ENCODE measurements at places on chromosomes 6 and 20.
A peak's percentile ranks its signal among the peaks of the same experiment; 100 is the strongest.

- no peak for DNase-seq
Measured at GRCh38 chr20:60031107-60031506, 72.9 kb downstream of the CDH26 start.

- no peak for DNase-seq
Measured at GRCh38 chr6:35686436-35686835, 2.3 kb downstream of the FKBP5 start.

GRCh38 chr20:5410470-5410869 is 93.7 kb upstream of the PROKR2 start:
- no peak for DNase-seq

DNA sequence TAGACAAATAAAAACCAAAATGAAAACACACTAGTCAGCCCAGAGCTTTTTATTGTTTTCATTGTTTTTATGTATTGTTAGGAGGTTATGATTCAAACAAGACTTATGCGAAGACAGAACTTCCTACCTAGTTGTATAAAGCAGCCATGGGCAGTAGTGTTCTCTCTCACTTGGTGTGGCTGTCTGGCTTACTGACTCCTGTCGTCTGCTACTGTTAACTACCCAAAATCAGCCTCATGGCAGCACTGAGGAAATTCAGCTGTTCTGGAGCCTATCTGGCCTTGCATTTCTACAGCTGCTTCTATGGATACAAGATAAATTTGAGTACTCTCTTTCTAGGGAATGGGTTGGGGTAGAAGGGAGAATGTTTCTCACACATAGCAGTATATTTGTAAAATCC is 20.4 kb downstream of the VTA1 start:
- DNase-seq = no peak

DNA sequence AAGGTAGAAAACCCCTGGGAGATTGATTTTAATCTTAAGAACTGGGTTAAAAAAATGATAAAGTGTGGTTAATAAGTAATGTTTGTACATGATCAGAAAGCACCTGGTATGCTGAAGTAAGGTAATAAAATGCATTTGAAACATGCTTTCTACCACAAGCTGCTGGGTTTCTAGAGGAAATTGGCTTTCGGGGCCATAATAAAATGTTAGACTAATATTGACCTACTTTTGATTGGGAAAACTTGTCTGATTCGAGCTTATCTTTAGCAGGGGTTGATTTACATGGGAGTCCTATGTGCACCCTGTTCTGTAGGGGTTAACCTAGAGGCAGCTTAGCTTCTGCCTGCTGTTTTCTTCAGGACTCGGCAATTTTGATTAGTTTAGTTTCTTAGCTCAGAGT is 50.5 kb downstream of the CRYBG1 start:
- DNase-seq = no peak

GRCh38 chr6:75619230-75619899 is 17.7 kb downstream of the SENP6 start:
- DNase-seq = no peak

DNA sequence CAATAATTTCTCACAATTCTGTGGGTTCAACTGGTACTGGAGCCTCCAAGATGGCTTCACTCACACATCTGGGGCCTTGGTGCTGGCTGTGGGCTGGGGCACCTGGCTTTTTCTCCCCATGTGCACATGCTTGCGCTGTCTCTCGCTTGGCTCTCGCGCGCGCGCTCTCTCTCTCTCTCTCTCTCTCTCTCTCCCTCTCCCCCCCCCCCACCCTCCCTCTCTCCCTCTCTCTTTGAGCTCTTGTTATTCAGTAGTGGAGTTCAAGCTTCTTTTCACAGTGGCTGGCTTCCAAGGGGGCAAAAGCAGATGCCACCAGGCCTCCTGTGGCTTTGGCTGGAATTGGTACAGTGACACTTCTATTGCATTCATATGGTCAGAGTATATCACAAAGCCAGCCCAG is 10.8 kb upstream of the TBCC start:
- DNase-seq = no peak

GRCh38 chr6:68400396-68400795 is 234.7 kb upstream of the ADGRB3 start:
- DNase-seq = no peak

DNA sequence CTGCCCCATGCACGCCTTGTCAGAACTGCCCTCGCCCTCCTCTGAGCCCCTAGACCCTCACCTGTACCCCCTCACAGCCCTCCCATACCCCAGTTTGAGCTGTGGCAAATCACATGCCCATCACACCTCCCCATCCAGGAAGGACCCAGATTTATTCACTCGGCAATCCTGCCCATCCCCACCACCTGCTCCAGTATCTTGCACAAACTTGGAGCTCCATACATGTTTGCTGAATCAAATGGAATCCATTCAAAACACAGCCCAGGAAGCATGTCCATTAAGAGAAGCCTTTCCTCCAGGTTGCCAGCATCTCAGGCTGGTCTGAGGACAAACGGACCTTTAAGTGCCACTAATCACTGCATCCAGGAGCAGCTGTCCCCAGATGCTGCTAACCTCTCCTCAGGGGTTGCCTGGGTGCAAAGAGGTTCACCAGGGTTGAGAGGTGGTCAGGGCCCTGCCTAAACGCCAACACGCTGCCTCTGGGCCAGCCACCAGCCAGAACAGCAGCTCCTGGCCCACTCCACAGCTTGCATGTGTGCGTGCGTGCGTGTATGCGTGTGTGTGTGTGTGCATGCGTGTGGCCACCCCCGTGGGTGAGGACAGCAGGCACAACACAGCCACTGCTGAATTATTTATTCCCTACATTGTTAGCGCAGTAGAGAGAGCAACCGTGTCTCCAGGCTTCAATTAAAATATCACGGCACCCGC is 31.0 kb downstream of the GRM4 start:
- DNase-seq = no peak

GRCh38 chr6:6885521-6886170 is 222.1 kb upstream of the RREB1 start:
- no peak for DNase-seq

- no peak for DNase-seq
Measured at GRCh38 chr20:21182832-21183563, 57.1 kb downstream of the KIZ start.

DNA sequence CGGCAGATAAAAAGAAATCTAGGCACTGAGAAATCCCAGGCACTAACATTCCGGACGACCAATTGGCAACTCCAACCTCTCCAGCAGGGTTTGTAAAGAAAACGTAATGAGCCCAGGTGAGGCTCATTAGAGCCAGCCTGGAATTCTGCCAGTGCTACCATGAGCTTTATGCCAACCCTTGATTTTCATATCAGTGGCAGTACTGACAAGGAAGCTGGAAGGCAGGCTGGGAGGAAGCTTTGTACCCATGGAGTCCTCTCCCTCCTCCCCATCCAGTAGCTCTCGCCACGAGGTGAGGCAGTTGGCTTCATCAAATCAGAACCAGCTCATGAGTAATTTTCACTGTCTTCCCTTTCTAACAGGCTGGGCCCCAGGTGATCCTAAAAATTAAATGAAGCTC is 250.2 kb downstream of the ZNF217 start:
- DNase-seq = no peak

DNA sequence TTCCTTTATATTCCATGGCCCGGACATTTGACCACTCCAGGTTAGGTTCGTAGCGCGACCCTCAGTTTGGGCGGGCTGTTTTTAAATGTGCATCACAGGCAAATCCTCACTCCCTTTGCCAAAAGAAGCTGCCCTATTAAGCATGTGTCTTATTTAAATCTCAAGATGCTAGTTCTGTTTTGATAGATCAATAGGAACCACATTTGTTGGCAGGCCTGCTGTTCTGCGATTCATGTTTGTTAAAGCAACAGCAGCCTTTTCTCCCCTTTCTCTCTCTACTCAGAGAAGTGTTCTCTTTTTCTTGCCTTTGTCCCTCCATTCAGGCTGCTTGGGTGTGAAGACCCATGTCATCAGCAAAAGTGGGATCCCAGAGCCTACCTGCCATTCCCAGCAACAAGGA is 212.0 kb upstream of the SSTR4 start:
- DNase-seq = no peak

GRCh38 chr6:79127660-79128059 is 49.6 kb upstream of the PHIP start:
- DNase-seq = peak; percentile 11

DNA sequence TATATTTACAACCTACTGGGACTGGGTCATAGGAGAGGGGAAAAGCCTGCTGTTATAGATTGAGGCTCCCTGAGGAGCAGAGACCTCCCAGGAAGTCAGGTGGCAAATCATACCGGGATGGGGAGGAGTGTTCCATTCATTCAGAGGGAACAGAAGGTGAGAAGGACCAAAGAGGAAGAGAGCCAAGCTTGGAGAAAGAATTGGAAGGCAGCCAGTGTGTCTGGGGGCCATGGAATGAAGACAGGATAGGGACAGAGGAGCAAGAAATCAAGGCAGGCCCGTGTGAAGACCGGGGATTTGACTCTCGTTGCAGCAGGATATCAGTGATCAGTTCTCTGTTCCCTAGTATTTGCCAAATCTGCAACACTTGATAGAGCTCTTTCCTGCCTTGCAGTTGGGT is 5.7 kb upstream of the ZNF217 start:
- no peak for DNase-seq

- DNase-seq = no peak
Measured at GRCh38 chr20:44594730-44595129, 12.4 kb downstream of the PKIG start.

DNA sequence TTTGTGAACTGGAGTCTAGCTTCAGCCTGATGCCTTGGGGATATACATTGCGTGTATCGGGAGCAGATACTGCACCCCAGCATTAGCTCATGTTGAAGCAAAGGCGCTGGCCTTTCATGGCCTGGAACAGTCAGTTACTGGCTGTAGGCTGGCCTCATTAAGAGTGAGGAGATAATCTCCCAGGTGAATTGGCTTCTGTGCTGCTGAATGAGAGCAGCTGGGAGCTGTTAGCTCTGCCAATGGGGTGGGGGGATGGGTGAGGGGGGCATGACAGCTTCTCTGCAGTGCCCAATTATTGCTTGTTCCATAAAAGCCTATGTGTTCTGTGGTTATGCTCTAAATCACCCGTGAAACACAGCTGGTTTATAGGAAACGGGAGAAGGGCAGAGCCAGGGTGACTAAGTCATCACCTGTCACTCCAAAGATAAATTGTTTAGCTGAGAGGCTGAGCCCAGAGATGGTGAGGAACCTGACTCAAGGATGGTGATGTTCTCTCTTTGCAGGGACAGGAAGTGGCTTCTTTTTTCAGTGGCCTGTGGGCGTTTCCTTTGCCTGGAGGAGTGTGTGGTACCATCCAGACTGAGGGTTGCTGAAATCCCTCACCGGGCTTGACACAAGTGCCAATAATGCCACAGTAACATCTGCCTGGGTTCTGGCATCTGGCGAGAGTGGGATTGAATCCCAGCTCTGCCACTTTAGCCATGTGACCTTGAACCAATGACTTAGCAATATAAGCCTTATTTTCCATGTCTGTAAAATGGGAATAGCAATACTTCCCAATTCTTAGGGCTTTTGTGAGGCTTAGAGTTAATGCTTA is 170.8 kb downstream of the BCAS1 start:
- DNase-seq = peak; percentile 64

GRCh38 chr6:73081955-73082354 is 143.3 kb downstream of the KHDC1L start:
- no peak for DNase-seq

- no peak for DNase-seq
Measured at GRCh38 chr6:30149858-30150550, 11.0 kb downstream of the TRIM10 start.

- DNase-seq = no peak
Measured at GRCh38 chr20:20585146-20585545, 127.3 kb downstream of the RALGAPA2 start.

DNA sequence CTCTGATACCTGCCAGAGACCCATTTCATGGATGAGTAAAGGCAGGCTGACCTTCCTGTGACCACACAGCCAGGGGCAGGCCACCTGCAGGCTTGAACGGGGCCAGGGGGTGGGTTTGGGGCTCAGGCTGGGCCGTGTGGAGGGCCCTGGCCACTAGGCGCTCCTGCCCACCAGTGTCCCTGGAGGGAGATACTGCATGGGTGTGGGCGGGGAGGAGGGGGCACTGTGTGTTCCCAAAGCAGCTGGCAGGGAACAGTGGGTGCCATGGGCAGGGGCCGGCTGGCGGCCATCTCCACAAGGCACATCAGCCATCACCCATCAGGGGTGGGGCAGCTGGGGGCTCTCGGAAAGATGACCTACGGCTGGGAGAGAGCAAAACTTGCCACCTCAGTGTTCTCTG is 15.4 kb downstream of the SRC start:
- DNase-seq = no peak

GRCh38 chr6:163860287-163861081 is 446.0 kb downstream of the QKI start:
- peak; percentile 88 for DNase-seq

DNA sequence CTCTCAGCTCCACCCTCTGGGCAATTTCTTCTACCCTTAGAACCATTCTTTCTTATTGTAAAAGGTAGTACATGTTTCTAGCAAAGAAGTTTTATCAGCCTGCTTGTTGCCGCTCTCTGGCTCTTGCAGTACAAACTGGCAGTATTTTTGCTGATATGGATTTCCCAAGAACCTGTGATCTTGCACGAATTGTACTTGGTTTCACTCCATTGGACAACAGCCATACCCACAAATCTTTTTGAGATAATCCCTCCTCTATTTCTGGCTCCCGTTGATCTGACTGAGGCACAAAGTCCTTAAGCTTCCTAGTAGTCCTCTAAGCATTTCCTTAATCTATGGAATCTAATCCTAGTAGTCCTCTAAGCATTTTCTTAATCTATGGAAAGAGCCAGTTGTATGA is 487.0 kb upstream of the PTCHD4 start:
- no peak for DNase-seq

GRCh38 chr6:136282906-136283305 is 6.7 kb downstream of the BCLAF1 start:
- DNase-seq = no peak

DNA sequence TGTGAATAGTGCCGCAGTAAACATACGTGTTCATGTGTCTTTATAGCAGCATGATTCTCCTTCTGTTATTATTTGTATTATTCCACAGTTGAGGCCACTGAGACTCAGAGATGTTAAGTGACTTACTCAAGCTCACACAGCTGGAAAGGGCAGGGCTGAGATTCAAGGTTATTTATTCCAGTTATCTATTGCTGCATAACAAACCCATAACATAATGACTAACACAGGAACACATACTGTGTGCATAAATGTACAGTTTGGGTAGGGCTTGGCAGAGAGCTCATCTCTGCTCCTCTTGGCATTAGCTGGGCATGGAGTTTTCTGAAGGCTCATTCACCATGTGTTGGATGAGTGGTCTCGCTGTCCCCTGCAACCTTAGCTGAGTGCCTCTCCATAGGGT is 68.8 kb downstream of the STK35 start:
- no peak for DNase-seq

DNA sequence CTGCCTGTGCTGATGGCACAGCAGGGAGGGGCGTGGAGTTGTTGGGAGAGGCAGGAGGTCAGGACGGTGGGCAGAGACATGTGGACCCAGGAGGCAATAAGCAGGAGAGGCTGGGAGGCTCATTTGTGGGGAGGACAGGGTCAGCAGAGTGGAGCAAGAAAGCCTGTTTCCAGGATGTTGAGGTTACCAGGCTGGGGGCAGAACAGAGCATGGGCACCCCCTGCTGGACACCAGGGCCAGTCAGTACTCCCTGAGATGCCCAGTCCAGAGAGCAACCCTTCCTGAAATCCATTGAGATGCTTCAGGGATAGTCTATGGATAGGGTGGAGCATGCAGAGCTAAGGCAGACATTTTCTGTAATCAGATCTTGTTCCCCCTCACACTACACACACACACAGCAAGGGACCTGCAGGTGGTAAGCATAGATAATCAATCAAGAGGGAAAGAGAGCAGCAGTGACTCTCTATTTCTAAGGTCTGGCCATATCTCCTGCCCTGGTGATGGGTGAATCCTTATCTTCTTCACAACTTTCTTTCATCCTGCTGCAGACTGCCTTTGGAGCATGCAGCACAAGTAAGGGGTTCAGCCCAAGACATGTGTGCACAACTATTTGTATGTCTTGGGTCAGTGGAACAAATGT is 41.7 kb downstream of the MOCS1 start:
- no peak for DNase-seq
